ENCODE measurements at places on chromosomes 3 and 15.

GRCh38 chr3:56667973-56668579 is 15.0 kb downstream of the TASOR start:
- no peak for DNase-seq

GRCh38 chr3:131605916-131606315 is 103.1 kb upstream of the MRPL3 start:
- DNase-seq = no peak

DNA sequence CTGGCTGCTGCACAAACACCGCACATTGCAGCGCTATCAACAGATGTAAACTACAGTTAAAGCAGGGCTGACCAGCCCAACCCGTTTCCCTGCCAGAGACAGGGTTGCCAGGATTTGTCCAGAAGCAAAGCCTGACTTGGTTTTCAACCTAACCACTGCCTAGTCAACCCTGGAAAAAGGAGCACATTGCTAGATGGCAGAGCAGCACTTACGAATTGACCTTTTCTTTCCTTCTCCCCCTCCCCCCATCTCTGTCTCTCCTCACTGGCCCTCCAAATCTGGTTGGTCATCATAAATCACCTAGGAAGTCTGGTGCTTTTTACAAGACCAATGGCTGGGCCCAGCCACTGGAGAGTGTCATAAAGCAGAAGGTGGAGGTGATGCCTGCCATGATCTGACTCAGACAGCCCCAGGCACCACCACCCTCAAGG is 51.3 kb downstream of the ABCC5 start:
- DNase-seq = no peak

- DNase-seq = no peak
Measured at GRCh38 chr3:87101861-87102625, 111.1 kb upstream of the VGLL3 start.

All from NCI-H1694 (cell line).